ENCODE measurements at places on chromosomes 4 and X. TPM values are rescaled to one million over a fixed set of nuclear protein-coding genes. Genes with fewer than 3 reads are reported as not detected.

GRCh38 chrX:724256-724655, 93.7 kb downstream of the SHOX start:
- no peak for DNase-seq

- DNase-seq: no peak
Observed at GRCh38 chr4:40186665-40187014, 10.2 kb upstream of the RHOH start.

DNA sequence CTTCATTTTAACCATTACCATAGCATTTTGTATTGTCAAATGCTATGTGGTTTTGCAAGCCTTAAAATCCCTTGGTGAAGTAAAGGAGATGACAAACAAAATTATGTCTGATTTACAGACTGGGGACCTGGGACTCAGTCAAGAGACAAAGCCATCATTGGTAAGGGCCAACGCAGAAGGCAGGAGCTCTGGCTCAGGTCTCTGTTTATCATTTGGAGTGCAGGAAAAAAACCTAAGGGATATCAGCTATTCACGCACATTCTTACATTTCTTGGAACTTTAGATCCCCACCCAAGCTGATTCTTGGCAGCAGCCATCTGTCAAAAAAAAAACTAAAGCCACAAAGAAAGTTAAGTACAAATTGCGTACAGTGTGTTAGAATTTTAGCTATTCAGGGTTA, 731.9 kb downstream of the STPG2 start:
- no peak for DNase-seq

Gene PHKA1
- total RNA-seq: 3.0 TPM

Gene MED28
- total RNA-seq: 20.6 TPM

DNA sequence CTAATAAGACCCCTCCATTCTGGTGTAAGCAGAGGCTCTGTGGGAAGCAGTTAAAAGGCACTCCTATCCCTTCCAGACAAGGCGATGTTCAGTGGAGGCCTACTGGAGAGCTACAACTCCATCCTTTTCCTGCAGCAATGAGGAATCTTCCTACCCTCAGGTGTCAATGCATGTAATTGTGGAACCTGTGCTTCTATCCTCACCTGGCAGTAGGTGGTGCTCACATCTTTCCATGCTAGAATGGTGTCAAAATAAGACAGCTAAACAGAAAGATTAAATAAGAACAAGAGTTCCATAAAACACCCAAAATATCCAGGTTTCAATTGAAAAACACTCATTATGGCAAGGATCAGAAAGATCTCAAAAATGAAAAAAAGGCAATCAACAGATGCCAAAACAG, 224.6 kb downstream of the IL15 start:
- DNase-seq: no peak

DNA sequence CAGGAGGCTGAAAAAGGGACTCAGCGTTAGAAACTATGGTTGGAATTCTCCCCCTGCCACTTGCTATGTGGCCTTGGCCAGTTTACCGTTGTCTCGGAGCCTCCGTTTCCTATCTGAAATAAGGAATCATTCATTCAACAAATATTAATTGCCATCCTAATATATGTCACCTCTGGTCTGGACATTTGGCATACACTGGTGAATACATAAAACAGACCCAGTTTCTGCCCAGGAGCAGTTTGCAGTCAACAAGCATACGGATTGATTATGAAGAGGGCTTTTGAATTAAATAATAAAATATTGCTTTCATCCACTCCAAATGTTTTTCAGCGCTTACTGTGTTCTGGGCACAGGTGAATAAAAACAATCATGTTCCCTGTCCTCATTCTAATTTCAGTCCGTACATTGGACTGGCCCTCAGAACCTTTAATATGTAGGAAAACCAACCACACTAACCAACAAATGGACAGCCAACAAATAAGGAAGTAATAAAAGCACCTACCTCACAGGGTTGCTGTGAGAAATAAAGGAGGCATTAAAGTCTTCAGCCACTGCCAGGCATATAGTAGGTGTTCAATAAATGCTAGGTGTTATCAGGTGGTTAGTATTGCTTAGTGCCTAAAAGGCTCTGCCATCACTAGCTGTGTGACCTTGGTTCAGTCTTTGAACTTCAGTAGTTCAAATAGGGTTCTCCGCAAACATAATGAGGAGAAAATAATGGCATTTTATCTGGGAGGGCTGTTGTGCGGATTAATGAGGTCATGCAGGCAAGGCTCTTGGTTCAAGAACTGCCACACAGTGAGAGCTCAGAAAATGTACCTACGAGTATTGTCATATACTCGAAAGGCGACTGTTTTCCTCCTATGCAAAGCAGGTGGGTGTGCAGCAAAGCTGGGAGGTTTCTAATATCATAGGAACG, 7.3 kb upstream of the GSX2 start:
- DNase-seq: no peak

GRCh38 chrX:56797574-56798338, 68.7 kb downstream of the NBDY start:
- peak; percentile 1 for DNase-seq

DNA sequence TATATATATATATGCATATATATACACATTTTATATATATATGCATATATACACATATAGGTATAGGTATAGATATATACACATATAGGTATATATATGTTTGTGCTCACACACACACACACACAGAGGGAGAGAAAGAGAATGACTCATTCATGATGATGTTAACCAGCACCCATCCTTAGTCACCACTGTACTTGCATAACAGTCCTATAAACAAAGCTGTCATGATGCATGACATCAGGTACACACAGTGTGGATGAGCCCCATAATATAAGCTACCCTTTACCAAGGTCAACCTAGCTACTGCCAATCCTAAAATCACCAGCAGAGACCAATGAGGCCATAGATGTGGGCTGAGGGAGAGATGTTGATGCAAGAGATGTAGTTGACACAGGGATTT, 1408.0 kb downstream of the RAPGEF2 start:
- DNase-seq: no peak

Gene EBP
- total RNA-seq: 59.5 TPM

Gene EVC2
- total RNA-seq: 0.20 TPM

- peak; percentile 18 for DNase-seq
Observed at GRCh38 chrX:110795645-110796406, at the start of gene CHRDL1. TSS of gene CHRDL1 (minus strand) at chrX:110795817. CDS start at chrX:110792181, 3,636 bp downstream.

Gene CITED1
- not detected for total RNA-seq

Gene ADH1C
- total RNA-seq: 496 TPM

- DNase-seq: peak; percentile 52
Observed at GRCh38 chrX:119067023-119067739, 5.6 kb upstream of the CT47C1 start.

- no peak for DNase-seq
Observed at GRCh38 chr4:5895287-5895686, 2.4 kb upstream of the CRMP1 start.

Gene HSD17B13
- total RNA-seq: not detected

Gene SATL1
- total RNA-seq: 0.32 TPM

Gene PLAC8
- 27.3 TPM for total RNA-seq

- no peak for DNase-seq
Observed at GRCh38 chr4:48766131-48766792, 13.8 kb downstream of the FRYL start.

DNA sequence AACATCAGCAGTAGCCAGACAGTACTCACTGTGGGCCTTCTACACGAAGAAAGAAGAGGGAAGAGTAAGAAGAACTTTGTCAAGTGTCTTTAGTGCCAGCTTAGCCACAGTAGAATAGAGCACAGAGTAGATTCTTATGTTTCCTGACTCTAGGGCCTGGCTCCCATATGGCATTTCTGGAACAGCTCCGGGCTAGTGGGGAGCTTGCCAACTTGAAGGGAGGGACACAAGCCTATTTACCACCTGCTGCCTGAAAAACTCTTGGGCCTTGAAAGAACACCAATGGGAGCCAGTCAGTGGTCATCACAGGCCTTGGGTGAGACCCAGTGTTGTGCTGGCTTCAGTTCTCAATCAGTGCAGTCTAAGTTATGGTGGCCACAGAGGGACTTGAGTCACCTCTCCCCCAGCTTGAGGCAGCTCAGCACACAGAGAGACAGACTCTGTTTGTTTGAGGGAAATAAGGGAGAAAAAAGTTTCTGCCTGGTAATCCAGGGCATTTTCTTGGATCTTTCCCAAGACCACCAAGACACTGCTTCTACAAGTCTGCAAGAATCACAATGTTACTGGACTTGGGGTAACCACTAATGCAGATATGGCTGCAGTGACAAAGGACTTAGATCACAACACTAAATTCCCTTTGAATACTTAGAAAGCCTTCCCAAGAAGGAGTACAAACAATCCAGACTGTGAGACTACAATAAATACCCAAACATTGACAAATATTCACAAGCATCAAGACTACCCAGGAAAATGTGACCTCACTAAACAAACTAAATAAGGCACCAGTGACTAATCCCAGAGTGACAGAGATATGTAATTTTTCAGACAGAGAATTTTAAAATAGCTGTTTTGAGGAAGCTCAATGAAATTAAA, 261.0 kb upstream of the NDST3 start:
- peak; percentile 16 for DNase-seq

Gene CXorf65
- total RNA-seq: not detected

Gene RPS6KA6
- 11.2 TPM for total RNA-seq

DNA sequence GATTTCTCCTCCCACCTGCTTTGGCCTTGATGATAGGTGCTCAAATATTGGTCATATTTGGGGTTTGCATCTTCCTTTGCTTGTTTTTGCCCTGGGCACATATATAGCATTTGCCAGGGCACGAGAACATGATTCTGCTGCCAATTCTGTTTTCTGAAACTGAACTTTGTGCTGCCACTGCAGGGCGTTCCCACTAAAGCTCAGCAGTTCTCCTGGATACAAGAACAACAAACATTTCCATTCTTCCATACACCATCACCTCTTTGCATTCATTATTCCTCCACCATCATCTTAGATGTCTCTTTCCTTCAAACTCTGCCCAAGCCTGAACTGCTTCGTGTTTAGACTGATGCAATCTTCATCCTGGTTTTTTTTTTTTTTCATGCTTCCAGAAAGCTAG, 36.3 kb upstream of the GATB start:
- DNase-seq: peak; percentile 53

- no peak for DNase-seq
Observed at GRCh38 chr4:78558410-78558809, 6.8 kb downstream of the ANXA3 start.

Data from transverse colon (tissue), 4 donors.